Activated CD8-positive, alpha-beta memory T cell treated with anti-CD3 and anti-CD28 coated beads for 1 hour (primary cell): ENCODE measurements at places on chromosomes 6 and 20.

GRCh38 chr6:157376241-157376640, 4.7 kb upstream of the ZDHHC14 start:
- no peak for DNase-seq

DNA sequence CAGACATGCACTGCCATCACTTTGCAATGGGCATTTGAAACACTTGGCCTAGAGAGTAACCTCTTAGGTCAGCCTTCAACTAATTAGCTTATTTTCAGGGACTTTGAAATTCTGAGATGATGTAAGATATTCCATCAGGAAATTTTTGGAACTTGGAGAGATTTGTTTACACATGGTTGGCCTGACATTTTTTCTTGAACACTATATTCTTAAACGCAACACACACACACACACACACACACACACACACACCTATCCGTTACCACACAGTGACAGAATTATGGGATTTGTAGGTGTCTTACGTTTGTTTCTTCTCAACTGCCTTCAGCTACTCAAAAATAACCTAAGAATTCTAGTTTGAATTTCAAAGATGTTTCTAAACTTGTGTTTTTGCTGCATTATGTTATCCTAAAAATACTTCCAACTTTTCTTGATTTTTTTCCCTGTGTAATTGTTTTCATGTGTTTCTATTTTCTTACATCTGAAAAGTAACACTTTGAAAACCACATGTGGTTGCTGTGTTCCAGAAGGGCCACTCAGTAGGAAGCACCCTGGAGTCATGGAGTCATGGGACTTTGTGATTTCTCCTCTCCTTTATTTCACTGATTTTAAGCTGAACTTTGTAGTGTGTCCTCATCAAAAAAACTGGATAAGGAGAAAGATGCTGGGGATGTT, 31.9 kb downstream of the MARCKS start:
- no peak for DNase-seq

- no peak for DNase-seq
These were observed 26.0 kb upstream of the CCND3 start for GRCh38 chr6:41967312-41968287.

DNA sequence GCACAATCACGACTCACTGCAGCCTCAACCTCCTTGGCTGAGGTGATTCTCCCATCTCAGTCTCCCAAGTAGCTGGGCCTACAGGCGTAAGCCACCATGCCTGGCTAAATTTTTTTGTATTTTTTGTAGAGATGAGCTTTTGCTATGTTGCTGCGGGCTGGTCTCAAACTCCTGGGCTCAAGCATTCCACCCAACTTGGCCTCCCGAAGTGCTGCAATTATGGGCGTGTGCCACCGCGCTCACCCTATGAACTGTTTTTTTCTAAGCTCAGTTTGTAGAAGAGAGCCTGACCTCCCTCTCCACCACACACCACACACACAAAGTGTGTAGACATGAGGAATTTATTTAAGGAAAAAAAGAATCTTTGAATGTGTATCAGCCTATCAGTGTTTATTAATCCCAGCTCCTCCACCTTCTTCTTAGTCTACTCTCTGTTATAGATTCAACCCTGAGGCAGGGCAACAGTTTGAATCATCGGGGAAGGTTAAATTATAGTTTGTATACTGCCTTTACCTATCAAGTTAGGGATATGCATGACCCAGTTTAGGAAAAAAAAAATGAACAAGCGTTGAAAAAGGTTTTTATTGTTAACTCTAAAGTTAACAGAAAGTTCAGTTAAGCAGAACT, 74.1 kb downstream of the PLEKHG1 start:
- no peak for DNase-seq

- DNase-seq: no peak
These were observed 121.9 kb downstream of the CFAP61 start for GRCh38 chr20:20174089-20174835.

DNA sequence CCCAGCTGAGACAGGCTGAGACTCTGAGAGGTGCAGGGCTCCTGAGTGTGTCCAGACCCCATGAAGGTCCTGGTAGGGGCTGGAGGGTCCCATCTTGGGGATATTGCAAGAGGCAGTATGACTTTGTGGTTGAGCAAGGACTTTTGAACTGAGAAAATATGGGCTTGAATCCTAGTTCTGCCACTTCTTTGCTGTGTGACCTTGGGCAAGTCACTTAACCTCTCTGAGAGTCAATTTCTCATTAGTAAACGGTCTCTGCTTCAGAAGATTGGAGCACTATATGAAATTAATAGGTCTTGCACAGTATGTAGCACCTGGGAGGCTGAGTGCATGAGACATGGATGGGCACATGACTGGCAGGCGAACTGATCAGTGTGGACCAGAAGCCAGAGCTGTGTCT, 42.7 kb downstream of the TFEB start:
- no peak for DNase-seq

DNA sequence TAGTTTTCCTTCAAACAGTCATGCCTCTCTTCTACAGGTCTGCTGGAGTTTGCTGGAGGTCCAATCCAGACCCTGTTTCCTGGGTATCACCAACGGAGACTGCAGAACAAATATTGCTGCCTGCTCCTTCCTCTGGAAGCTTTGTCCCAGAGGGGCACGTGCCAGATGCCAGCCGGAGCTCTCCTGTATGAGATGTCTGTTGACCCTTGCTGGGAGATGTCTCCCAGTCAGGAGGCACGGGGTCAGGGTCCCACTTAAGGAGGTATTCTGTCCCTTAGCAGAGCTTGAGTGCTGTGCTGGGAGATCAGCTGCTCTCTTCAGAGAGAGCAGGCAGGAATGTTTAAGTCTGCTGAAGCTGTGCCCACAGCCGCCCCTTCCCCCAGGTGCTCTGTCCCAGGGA, 666.9 kb downstream of the FRK start:
- DNase-seq: no peak

DNA sequence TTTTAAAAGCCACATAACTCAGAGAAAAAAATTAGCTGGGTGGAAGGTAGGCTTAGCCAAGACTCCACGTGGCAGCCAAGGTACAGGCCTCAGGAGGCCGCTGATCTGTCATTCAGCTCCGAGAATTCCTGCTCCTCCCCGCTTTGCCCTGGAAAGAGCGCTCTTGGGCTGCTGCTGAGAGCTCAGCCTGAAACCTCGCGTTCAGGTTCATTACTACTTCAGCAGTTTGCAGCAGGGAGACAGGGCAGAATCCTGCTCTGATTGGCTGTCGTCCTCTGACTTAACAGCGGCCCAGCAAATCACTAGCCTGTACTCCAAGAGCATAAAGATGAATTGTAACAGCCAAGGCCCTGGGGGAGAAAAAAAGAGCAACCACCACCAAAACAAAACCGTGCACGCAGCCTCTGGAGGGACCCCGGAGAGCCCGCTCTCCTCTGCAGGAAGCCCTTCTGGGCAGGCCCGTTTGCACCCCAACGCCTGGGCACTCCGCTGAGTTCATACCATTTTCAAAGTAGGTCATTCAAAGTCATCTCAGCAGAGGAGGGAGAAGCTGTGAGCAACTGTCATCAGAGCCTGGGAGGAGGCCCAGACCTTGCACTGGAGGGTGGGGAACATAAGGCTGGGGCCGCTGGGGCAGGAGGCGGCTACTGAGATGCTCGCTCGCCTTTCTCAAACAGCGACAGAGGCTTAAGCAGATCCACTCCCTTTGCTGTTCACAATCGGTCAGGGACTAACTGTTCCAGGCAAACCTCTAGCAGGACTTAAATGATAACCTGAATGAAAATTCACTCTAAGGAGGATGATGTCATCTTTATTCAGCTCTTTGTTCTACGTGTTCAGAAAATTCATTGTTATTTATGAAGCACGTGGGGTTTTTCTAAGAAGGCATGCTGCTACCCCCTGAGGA, 42.3 kb upstream of the ATXN1 start:
- DNase-seq: no peak

- DNase-seq: no peak
These were observed 15.3 kb downstream of the GFOD1 start for GRCh38 chr6:13472099-13472498.

GRCh38 chr6:169940481-169941271, 189.3 kb downstream of the ERMARD start:
- DNase-seq: no peak

- DNase-seq: no peak
These were observed 340.0 kb upstream of the PRDM1 start for GRCh38 chr6:105746130-105746505.

DNA sequence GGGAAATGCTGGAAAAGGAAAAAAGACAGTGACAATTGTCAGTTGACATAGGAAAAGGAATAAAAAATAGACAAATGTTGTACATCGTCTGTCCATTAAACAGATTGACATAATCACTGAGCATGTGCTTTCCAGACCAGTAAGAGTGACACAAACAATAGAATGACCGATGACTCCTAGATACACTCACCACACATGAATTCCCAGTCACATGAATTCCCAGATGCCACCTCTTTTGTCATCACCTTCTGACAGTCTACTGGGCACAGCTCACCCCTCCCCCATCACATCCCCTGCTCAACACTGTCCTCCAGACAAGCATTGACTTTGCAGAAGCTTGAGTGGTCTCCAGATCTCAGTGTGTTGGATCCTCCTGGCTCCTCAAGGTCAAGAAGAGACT, 25.9 kb downstream of the POM121L2 start:
- DNase-seq: no peak

- DNase-seq: no peak
These were observed 131.3 kb downstream of the HACE1 start for GRCh38 chr6:104728448-104728847.

DNA sequence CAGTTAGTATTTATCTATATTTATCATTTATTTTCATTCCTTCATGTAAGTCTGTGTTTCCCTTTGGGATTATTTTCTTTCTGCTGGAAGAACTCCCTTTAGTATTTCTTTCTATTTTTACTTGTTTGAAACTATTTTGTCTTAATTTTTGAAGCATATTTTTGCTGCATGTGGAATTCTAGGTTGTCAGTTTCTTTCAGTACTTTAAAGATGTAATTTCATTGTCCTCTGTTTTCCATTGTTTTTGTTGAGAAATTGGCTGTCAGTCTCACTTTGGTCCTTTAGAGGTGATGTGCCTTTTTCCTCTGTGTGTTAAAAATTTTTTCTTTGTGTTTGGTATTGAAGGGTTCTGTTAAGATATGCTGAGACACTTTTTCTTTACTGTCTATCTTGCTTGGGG, 17.1 kb downstream of the RNF182 start:
- no peak for DNase-seq

GRCh38 chr6:133207754-133208153, 33.4 kb upstream of the EYA4 start:
- DNase-seq: no peak

DNA sequence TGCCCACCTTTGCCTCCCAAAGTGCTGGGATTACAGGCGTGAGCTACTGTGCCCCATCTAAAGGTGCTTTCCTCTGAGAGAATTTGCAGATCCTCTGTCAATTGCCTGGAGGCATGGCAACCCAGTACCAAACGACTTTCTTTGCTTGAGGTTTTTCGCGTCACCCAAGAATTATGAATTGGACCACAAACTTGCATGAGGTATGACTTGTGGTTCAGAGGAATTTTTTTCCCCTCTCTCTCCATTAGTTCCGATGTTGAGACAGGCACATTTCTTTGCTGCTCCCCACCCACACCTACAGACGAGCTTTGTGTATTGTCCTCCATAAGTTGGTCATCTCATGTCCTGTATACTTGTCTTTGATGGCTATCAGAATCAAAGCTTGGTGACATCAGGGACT, 11.8 kb upstream of the SCAF8 start:
- DNase-seq: no peak

DNA sequence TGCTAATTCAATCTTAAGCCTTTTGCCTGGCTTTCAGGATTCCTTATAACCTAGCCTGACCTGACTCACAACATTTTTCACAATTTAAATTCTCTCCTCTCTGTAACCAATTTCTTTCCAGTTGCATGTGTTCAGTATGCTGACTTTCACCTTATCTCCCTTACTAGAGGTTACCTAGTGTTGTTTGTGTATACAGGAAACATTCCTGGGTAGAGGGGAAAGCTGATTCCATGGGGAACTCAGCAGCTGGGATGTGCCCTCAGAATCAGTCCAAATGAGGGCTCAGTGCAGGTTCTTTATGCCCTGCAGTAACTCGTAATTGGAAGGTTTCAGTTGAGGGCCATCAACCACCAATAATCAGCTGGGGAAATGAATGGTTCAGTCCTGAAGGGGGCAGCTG, 18.5 kb downstream of the PKIB start:
- no peak for DNase-seq

GRCh38 chr6:130888246-130888645, 61.0 kb downstream of the SMLR1 start:
- no peak for DNase-seq

GRCh38 chr20:50280851-50281655, 90.4 kb downstream of the CEBPB start:
- no peak for DNase-seq

GRCh38 chr6:76861403-76861802, 601.9 kb downstream of the HTR1B start:
- DNase-seq: no peak

DNA sequence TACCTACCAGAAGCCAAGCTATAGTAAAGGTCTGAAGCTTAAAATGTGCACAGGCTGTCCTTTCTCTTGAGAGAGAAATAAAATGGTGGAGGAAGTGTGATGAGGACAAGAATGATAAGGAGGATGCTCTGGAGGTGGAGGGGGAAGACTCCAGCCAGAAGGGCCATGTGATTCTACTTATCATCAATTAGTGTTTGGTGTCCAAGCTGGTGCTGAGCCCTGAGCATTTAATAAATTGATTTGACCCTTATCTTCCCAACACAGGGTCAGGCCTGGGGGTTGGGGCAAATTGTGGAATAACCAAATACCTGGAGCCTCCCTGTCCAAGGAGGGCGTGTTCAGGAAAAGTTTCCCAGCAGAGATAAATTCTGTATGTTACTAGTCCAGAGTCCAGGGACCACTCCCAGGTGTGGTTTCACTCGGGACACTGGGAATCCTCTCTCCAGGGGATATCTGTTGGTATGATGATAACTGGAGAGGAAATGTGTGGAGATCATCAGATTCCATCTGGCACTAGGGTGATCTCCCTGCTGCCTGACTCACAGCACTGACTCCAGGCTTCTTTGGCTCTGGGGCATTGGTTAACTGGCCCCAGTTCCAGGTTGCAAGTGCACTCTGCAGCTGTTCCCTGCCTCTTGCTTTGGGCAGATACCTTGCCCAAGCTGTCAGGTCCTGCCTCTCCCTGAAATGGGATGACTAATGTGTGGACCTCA, 3.8 kb upstream of the MYBL2 start:
- DNase-seq: no peak

- no peak for DNase-seq
These were observed 81.3 kb downstream of the ID4 start for GRCh38 chr6:19918436-19918835.

DNA sequence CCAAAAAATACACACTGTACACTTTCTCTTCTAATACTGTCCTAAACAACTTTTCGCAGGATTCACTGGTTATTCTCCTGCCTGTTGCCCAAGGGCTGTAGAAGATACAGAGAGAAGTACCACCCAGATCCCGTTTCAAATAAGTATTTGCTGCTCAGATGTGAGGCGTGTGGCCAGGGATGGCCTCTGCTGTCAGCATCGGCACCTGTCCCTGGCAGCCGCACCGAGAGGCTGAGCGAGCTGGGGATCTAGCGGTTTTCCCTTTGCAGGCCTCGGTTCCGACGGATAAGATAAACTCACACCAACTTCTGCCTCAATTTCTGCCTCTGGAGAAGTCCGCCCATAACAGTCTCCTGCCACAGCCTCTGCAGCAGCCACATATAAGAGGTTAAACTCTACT, 685.2 kb upstream of the AGPAT4 start:
- DNase-seq: no peak

- no peak for DNase-seq
These were observed at the start of gene SMPDL3A for GRCh38 chr6:122789182-122790027. SMPDL3A (plus strand) TSS chr6:122789258; CDS start chr6:122789347, 89 bp downstream.
